AG04449 (cell line): ENCODE measurements at places on chromosomes 2 and 18.

DNA sequence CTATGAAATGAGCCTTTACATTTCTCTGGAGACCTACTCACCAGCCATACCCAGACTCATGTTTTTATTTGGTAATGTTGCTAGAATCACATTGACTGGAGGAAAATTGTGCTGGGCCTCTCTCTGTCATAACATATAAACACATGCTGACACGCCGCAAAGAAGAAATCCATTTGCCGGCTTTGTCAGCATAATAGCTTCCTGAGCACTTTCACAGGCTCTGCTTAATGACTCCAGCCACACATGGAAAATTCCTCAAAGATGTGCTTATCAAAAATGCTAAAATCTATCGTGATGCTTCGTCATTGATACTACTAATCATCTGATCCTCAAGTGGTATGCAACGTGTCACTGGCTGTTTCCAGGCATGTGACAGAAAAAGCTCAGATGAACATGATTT lies 63.1 kb downstream of the RND3 start:
- no peak for DNase-seq

GRCh38 chr2:186639939-186640338 lies 50.1 kb downstream of the ITGAV start:
- no peak for DNase-seq

GRCh38 chr18:76553715-76554546 lies 58.9 kb upstream of the ZNF516 start:
- DNase-seq: no peak

- no peak for DNase-seq
Observed at GRCh38 chr2:182456784-182457183, 29.9 kb upstream of the PDE1A start.

GRCh38 chr18:6411382-6411781 lies 3.3 kb downstream of the L3MBTL4 start:
- DNase-seq: no peak

DNA sequence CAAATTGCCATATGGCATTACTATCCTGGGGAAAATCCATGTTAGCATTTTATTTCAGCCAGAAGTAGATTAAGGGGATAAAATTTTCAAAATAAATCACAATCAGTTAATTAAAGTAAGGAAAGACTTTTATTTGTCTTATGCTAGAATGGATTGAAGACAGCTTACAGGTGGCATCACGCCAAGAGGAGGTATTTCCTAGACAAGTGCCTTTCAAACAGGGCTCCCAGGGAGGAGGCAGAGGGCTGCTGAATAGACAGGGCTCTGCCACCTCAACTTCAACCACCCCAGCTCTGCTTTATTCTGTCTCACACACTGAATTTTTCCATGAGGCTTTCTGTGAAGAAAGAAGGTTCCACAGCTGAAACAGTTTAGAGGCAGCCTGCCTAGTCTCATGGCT lies 12.2 kb downstream of the CCDC68 start:
- DNase-seq: no peak
